ENCODE measurements at places on chromosomes 5 and 9.

- DNase-seq, result no peak
These were observed 40.0 kb upstream of the C5orf58 start for GRCh38 chr5:170192829-170193228.

DNA sequence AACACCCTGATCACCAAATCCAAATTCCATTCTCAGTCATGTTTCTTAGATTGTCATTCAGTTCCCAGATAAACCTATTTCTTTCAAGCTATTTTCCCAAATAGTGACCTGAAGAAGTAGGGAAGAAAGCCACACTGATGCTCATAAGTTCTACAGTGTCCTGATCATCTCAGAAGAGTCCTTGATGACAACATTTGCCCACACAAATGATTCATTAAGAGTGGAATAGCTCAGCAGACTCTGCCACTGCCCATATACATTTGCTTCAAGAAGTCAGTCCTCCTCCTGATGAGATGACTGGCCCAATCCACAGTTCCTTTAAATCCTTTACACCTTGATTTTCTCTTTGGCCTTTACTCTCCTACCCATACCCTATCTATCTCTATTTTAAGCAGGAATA, 283.7 kb upstream of the NR4A3 start:
- no peak for DNase-seq

- no peak for DNase-seq
These were observed 15.2 kb downstream of the ZCCHC9 start for GRCh38 chr5:81316571-81316970.

DNA sequence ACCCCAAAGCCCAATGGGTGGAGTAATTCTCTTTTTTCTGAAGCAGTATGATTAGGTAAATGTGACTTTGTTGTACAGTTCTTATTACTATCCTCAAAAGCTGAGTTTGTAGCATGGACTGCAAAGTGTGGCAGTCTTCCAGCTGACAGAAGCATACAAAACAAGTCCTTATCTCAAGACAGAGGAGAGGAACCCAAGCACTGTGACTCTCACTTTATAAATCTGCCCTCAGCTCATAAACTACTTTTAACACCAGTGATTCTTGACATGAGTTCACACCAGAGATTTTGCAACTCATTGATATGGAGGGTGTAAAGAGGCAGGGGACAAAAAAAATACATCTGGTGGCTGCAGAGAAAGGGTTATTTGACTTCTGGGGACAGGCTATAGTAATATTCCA, 251.6 kb downstream of the NTRK2 start:
- DNase-seq, result no peak

DNA sequence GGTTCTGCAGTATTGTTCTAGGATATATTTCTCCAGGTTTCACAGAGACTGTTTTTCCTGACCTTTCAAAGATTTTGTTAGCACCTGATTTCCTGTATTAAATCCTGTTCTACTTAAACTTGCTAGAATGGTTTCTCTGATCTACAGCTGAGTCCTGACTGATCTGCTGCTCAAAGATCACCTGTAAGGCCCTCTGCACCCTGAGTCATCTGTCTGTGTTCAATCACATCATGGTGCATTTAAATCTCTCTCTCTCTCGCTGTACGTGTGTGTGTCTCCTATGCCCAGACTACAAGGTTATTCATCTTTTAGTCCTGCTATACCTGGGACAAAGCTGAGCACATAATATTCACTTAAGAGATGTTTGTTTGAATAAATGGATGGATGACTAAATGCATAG, 13.3 kb upstream of the C5orf63 start:
- no peak for DNase-seq

DNA sequence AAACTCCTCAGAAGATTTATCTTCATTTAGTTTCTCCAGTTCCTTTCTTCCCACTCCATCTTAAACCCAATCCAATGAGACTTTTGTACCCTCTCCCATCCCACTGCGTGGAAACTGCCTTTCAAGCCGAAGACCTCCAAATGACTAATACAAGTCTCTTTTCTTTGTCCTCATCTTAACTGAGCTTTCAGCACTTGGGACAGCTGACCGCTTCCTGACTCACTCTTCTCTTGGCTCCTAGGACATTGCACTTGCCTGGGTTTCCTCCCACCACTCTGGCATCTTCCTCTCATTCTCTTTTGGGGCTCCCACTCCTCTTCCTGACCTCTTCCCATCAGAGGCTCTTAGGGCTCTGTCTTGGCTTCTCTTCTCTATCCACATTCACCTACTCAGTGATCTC, 243.7 kb downstream of the HSPA4 start:
- DNase-seq, result no peak

DNA sequence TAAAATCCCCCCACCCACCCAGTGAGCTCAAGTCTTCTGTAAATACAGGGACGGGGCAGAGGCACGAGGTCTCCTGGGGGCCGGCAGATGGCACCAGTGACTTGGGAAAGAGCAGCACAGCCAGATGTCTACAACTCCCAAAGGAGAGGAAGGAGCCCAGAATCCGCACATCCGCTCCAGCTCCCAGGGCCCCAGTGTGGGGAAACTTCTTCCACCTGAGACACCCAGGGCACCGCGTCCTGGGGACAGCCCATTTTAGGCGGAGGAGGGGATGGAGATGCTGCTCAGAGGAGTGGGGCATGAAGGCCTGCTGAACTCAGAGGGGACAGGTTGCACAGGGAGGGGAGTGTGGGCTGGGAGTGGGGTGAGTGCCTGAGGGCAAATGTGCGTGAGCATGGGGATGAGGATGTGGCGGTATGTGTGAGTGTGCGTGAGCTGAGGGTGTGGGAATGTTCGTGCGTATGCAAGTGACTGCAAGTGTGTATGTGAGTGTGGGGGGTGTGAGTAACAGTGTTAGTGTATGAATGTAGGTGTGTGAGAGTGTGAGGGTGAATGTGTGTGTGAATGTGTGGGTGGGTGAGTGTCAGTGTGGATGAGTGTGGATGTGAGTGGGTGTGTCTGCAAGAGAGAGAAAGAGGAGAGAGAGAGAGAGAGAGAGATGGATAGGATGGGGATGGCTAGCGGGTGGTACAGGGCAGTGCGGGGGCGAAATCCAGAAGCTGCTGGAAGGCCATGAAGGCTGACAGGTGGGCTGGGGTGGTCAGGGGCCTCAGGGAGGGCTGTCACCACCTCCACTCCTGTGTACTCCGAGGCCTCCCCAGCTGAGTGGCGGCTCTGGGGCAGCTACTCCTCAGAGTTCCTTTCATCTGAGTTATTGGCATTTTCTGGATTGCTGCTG, 63.5 kb downstream of the DUSP1 start:
- DNase-seq, result peak; percentile 40

GRCh38 chr9:33799928-33800704, 4.8 kb downstream of the PRSS3 start:
- DNase-seq, result no peak

DNA sequence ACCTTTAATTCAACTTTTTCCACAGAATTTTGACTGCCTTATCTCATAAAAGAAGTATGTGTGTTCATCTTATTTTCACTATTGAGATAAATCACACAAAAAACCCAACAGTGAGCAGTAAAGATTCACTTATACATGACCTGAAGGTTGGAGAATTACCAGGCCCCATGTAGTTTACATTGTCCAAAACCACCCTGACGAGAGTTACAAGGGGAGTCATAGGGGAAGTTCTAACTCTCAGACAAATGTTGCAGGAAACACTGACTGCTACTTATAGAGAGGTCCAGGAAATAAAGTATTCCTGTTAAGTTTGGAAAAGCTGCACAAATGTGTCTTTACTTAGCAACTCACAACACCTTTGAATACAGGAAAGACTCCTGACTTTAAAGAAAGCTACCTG, 14.1 kb downstream of the SPATA9 start:
- no peak for DNase-seq

GRCh38 chr9:91431485-91431884, 7.9 kb upstream of the NFIL3 start:
- no peak for DNase-seq

DNA sequence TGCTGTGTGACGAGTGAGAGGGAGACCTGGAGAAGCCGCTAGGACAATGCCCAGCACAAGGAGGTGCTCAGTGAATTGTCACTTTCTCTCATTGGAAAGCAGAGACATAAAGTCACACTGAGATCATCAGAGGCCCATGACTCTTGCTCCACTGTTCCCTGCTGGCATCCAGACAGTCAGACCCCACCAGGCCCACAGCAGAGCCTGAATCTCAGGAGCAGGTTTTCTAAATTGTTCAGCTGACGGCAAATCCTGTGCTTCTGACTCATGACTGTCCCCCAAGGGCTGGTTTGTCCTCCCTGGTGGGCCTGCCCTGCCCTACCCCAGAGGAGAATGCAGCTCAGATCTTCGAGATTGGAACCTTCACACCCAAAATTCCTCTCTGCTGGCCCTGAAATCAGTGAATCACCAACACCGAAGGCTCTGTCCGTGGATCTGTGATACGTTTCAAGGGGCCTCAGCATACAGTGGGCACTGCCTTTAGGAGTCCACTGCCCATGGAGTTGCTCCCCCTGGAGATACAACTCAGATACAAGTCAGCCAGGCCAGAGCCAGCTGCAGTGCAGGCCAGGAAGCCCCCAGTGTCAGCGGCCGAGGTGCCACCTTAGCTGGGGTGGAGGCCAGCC, 2.7 kb downstream of the PTGES start:
- DNase-seq, result no peak

DNA sequence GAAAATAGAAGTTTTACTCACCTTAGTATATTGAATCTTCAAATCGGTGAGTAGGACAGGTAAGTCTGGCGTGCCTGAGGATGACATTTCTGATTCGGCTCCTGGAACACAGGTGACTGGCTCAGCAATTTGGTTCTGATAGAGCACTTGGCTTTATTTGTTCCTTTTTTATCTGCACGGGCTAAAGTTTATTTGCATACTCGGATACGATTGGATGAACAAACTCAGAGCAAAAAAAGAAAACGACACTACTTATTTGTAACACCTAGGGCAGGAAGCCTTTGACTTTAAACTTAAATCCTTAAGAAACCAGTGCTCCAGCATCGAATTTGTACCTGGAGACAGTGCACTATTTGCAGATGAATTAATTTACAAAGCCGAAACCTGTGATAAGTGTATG, at the start of gene ALDH1A1:
TSS of gene ALDH1A1 (minus strand) at position 140 of the 400 bp plus-strand sequence. CDS start at position 87, 53 bp downstream.
- DNase-seq, result no peak
